Endothelial cell of umbilical vein (primary cell): ENCODE measurements at places on chromosomes 4 and X. TPM values are rescaled to one million over a fixed set of nuclear protein-coding genes. Genes with fewer than 3 reads are reported as not detected.

GRCh38 chrX:10615931-10616774 is 4.2 kb downstream of the MID1 start:
- DNase-seq = peak; percentile 66

GRCh38 chrX:133513123-133513522 is 97.8 kb upstream of the GPC4 start:
- DNase-seq = no peak

The MAGEE1 gene
- total RNA-seq = 0.74 and 0.95 TPM in 2 replicates

The TBC1D9 gene
- total RNA-seq = 43.4 and 45.3 TPM in 2 replicates

GRCh38 chr4:13544606-13545393 is 492 bp upstream of the NKX3-2 start:
- peak; percentile 60 for DNase-seq

The RTL3 gene
- not detected in 2 replicates for total RNA-seq

The TMEM131L gene
- 19.1 and 21.2 TPM in 2 replicates for total RNA-seq

- no peak for DNase-seq
Observed at GRCh38 chr4:7790999-7791398, 148.7 kb downstream of the AFAP1 start.

The PGAM4 gene
- total RNA-seq = not detected in 2 replicates

DNA sequence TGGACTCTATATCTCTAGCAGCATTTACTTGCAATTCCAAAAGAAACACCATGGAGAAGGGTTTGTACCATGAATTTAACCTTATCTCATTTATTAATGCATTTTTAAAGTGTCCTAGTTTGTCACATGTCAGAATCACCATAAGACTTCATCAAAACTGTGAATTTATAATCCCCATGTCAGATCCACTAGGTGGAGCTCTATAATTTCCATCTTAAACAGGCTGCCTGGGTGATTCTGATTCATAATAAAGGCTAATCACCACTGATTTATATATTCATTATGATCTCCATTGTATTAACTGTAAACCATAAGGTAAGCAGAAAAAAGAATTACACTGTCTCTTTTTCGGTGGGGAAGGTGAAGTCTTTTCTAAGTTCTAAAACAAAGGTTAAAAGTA is 4.0 kb downstream of the TCEAL2 start:
- peak; percentile 14 for DNase-seq

- DNase-seq = no peak
Observed at GRCh38 chrX:122196343-122196742, 987.7 kb upstream of the GRIA3 start.

DNA sequence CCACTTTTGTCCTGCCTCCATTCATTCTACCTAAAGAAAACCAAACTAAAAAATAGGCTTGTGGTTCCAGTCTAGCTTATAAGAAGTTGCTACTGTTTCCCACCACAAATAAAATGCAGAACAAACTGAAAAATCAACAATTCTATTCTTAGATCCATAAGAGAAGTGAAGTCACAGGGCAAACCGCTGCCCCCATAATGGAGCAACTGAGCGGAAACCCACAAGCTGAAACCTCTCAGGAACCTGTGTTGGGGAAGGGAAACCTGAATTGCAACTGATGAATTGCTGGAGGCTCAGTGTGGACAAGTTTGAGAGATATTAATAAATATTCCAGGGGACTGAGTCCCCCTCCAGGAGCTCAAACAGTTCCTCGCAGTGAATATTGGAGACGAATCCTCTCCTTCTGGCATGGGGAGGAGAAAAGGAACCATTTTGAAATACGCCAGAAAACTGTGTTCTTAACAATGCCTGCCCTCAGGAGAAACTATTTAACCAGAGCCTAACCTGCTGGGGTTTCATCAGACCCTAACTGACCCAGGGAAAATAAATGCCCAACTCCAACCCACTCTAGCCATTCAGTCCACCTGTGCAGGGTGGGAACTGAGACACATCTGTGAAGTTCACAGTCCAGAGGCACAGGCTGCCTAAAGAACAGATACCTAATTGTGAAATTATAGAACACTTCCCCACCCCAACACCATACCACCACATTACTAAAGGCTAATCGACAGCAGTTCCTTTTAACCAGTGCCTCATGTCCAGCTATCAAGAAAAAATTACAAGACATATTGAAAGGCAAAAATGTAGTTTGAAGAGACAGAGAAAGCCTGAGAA is 22.8 kb upstream of the SH3RF1 start:
- DNase-seq = no peak

DNA sequence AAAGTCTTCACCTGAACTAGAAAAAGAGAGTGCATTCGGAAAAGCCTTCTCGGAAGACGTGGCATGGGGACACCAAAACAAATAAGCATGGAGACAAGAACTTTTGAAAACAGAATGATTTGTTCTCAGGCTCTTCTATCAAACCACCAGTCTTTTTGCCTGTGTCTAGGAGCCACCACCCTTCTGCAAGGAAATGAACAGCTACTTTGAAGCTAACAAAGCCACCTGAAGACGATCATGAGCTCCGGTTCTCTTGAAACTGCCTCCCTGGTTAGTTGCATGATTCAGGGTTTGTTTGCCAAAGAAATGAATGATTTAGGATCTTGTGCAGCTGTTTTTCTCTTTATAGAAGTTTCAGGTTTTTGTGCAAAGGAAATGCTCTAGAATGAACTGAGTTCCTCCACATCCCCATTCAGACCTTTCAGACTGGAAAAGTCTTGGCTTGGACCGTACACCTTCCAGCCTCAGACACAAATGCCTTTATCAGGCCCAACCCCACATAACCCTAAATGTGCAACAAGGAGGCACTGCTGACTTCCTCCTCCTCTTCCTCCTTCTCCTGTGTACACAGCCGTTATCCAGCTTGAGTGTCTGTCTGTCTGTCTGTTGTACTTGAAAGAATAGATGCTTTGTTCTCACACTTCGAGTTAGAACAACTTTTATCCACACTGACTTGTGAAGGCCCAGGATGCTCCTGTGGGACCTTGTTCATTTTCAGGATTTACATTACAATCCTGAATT is 334.8 kb upstream of the KLF3 start:
- no peak for DNase-seq

The FAM114A1 gene
- total RNA-seq = 99.2 and 101 TPM in 2 replicates

- peak; percentile 61 for DNase-seq
Observed at GRCh38 chr4:75248770-75249407, 265.3 kb downstream of the RCHY1 start.

DNA sequence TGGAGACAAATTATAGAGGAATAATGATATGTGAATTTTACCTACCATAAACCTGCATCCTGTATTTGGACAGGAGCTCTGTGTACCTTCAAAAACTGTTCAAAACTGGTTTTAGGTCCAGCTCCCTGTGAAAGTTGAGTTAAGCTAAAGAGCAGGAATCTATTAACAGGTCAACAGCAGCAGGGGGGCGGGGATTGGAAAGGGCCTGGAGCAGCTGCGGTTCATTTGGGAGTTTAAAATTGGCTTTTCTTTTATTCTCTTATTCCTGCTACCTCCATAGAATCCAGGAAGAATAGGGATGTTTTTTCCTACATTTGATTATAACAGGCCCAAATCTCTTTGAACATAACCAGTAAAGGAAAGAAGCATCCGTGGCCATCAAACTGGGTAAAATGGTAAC is 23.8 kb downstream of the SHROOM3 start:
- DNase-seq = no peak

GRCh38 chrX:129980001-129980401 is 2.4 kb upstream of the BCORL1 start:
- DNase-seq = no peak

DNA sequence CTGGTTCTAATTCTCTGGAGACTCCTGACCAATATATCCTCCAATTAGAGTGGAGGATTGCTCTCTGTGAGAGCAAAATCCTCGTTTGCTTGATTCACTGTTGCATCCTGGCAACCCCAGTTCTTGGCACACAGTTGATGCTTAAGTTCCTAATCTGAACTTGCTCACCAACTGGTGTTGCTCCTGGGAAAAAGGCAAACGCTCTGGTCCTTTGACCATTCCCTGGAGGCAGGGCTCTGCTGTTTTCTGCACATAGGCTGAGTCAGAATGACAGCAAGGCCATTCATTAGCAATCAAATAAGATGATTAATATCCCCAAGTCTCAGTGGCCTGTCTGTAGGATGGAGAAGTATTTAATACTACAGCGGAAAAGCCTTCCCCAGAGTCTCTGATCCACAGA is 172.7 kb upstream of the TBC1D9 start:
- no peak for DNase-seq

The CDS1 gene
- 0.07 TPM in 1 of 2 replicates, not detected in the other for total RNA-seq

DNA sequence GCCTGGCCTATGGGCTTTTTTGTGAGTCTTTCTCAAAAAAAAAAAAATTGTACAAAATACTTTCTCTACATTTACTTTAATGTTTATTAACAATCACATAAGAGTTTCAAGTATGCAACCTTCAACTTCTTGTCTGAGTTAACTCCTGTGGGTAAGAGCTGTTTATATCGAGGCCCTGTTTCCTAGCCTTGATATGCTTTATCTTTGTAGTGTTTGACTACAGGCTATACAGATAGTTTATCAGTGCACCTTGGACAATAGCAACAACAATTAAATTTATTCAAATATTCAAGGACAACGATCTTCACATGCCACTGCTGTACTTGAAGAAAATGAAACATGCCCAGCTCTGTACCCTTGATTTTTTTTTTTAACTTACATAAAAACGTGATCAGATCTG is 178.4 kb downstream of the ARHGAP10 start:
- DNase-seq = no peak

DNA sequence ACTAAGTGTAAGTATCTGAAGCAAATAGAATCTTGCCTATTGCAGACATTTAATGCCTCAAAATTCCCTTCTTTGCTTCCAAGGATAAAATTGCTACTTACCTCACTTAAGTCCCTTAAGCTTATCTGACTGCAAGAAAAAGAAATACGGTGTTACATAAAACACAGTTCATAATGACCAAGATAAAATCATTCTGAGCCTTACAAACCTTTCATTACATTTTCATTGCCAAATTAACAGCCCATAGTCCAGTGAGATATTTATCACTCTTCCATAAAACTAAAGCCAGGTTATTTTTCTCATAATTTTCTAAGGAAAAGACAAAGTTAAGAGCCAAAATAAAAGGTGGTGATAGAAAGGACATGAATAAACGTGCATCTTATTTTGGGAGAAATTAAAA is 74.9 kb upstream of the ZNF518B start:
- no peak for DNase-seq

- no peak for DNase-seq
Observed at GRCh38 chr4:3218824-3219760, 29.9 kb upstream of the MSANTD1 start.

GRCh38 chr4:2058264-2059045 is 672 bp upstream of the NAT8L start:
- DNase-seq = no peak

DNA sequence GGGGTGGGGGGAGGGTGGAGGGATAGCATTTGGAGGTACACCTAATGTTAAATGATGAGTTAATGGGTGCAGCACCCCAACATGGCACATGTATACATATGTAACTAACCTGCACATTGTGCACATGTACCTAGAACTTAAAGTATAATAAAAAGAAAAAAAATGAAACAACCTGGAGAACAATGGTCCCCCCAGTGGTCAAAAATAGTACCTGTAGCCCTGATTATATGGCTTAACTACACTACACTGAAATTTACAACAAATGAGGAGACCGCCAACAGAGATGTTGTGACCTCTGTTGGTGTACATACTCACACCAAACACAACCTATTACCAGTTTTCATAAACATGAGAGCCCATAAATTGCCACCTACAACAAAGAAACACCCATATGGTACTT is 7.3 kb upstream of the MAGEE1 start:
- DNase-seq = no peak
